Activated CD4-positive, CD25-positive, alpha-beta regulatory T cell treated with anti-CD3 and anti-CD28 coated beads, Interleukin-2, amount 50 U/mL, for 16 hours (primary cell): ENCODE measurements at places on chromosomes 16 and 17.

DNA sequence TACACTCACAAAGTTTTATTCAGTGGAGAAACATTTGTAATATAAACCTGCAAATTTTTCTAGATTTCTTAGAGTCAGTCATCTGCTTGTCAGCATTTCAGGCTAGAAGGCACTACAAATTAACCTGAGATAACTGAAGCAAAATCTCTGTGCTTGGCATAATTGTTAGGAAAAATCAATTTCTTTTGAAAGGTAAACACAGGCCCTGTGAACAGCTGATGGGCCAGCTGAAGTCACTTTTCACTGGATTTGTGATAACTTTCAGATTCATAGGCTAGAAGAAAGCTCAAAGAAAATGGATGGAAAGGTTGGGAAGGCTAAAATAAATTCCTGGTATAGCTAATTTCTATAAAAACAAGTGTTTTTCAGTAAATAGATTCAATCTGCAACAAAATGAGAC, 34.0 kb upstream of the SLC6A2 start:
- no peak for DNase-seq

- no peak for DNase-seq
Observed at GRCh38 chr17:29956225-29956624, 14.8 kb downstream of the EFCAB5 start.

GRCh38 chr17:73250851-73251640, 10.6 kb downstream of the CPSF4L start:
- DNase-seq = no peak

DNA sequence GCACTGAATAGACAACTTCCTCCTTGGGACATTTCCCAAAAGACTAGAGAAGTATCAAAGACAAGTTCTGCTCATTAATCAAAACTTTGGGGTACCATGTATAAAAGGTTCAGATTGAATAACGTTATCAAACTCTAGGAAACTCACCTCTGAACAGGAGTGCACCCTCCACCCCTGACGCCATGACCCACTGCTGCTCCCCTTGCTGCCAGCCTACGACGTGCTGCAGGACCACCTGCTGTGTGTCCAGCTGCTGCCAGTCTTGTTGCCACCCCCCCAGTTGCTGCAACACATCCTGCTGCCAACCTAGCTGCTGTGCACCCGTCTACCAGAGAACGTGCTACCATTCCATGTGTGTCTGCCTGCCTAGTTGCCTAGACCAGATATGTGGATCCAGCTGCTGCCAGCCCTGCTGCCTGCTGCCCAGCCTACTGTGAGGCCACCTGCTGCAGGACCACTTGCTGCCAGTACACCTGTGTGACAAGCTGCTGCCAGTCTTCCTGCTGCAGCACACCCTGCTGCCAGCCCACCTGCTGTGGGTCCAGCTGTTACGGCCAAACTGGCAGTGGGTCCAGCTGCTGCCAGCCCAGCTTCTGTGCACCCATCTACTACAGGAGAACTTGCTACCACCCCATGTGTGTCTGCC, 13.8 kb upstream of the KRTAP9-2 start:
- DNase-seq = no peak

DNA sequence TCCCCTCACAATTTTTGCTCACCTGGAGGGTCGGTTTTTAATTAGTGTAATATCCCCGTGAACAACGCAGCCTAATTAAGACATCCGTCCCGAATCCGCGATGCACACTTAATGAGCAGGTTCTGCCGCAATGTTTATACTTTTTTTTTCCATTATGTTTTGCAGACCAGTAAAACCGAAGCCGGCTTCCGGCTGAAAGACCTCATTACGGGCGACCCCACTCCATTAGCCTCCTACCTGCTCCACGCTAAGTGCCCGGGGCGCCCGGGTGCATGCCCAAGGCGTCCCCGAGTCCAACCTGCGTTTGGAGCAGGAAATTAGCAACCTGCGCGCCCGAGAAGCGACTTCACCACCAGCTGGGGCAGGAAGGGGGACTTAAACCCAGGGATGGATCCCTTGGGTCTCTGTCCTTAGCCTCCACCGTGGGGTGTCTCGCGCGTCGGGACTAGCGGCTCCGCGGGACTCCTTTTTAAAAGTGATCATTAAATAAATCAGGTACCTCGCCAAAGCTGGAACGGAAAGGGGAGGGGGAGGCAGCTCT, 1.7 kb downstream of the RBFOX3 start:
- no peak for DNase-seq

DNA sequence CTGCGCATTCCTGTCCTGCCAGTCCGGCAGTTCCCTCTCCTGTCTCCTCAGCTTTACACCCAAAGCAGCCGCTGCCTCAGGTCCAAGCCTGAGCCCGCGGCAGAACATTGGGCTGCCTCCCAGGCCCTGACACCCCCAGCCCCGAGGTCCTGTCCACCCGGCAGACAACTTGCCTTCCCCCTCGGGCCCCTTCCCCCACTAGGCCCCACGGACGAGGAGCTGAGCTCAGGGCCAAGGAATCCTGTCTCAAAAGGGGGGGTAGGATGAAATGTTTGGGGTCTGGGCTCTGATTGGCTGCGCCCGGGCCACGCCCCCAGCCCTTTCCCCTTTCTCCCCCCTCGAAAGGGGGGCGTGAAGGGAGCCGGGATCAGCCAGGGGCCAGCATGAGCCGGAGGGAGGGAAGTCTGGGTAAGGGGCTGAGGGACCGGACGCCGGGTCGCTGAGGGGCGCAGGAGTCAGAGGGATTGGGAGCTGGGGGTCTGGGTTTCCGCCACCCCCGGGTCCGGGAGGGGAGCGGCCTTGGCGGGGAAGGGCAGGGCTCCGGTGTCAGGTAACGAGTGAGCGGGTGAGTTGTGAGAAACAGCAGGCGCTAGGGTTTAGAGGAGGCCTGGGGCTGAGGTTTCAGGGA, at the start of gene CTF1:
TSS of gene CTF1 (plus strand) at position 354 of the 628 bp plus-strand sequence. CDS start at position 384, 30 bp downstream.
- no peak for DNase-seq
